ENCODE measurements at places on chromosomes 11 and 22.

DNA sequence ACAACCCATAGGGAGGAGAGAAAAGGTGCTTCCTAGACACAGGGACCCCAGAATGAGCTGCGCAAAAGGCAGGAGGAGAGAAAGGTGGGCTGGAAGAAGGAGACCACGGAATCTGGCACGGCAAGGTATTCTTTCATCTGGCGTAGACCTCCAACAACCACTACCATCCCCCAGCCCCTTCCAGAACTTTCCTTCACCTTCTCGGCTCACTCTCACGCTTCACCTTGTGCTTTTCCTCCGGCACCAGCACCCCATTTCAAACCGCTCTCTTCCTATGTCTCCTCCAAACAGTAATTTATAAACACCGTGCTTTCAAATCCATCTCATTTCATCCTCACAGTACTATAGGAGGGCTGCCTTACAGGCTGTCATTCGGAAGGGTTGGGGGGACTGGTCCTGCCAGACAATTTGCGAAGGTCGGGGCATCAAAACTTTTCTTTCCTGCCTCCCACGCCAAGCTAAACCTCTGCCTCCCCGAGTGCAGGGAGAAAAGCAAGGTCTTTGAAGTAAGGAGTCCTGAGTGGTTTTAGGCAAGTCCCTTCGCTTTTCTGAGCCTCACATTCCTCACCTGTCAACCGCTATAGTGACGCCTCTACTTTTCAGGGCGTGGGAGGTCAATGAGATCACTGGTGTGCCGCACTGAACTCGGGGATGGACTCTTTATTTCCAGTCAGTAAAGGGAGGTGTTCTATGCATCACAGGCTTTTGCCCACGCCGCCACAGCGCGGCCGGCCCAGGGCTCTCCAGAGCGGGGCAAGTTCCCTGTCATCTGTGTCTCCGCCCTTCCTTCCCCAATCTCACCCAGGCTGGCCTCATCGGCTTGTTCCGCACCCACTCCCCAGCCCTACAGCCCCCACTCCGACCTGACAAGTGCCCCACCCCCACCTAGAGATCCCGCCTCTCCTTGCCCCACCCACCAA is 800 bp downstream of the KCTD21 start:
- DNase-seq, result peak; percentile 75

- no peak for DNase-seq
These were observed 385 bp downstream of the TST start for GRCh38 chr22:37018815-37019308.

DNA sequence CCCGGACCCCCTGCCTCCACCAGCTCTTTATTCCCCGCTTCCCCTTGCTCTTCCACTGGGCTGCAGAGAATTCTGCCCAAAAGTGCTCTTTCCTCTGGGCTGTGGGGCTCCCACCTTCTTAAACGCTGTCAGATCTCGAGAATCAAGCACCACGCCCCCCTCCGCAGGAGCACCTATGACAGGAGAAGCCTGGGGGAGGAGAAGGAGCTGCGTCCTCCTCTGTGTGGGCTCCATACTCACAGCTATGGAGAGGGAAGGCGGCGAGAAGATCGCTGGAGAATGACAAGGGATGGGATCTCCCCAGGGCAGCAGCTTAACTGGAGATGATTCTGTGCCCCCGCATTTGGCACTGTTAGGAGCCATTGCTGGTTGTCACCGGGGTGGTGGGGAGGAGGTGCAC is 19.7 kb downstream of the SHISAL1 start:
- DNase-seq, result no peak

GRCh38 chr11:15198284-15198683 is 83.6 kb downstream of the INSC start:
- no peak for DNase-seq

DNA sequence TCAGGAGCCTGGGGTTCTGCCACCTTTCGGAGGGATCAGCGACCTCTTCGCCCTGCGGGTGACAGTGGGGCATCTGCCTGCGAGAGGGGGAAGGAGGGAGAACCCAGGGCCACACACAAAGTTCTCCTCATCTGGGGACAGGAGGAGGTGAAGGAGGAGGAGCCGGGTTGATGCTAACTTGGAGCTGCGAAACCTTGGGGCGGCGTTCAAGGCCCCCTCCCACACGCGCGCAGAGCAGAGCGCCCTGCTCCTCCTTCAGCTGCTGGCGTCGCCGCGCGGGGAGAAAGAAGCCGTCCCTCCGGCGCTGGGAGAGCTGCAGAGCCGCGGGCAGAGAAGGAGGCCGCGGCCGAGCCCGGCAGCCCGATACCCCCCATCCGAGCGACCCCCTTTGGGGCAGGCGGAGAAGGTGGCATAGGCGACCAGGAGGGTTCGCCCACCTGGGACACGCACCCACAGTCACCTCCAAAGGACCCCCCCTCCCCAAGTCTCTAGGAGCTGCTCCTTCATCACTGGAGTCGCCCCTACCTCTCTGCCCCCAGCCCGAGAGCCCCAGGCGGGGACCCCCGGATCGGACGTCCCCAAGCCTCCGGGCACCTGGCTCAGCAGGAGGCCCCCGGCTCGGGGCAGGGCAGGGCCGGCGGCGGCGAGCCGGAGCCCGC is at the start of gene RASD2:
Gene RASD2, plus strand, starts transcription at position 237 of the 659 bp plus-strand sequence. CDS start 5,979 bp downstream, outside the sequence.
- peak; percentile 62 for DNase-seq

DNA sequence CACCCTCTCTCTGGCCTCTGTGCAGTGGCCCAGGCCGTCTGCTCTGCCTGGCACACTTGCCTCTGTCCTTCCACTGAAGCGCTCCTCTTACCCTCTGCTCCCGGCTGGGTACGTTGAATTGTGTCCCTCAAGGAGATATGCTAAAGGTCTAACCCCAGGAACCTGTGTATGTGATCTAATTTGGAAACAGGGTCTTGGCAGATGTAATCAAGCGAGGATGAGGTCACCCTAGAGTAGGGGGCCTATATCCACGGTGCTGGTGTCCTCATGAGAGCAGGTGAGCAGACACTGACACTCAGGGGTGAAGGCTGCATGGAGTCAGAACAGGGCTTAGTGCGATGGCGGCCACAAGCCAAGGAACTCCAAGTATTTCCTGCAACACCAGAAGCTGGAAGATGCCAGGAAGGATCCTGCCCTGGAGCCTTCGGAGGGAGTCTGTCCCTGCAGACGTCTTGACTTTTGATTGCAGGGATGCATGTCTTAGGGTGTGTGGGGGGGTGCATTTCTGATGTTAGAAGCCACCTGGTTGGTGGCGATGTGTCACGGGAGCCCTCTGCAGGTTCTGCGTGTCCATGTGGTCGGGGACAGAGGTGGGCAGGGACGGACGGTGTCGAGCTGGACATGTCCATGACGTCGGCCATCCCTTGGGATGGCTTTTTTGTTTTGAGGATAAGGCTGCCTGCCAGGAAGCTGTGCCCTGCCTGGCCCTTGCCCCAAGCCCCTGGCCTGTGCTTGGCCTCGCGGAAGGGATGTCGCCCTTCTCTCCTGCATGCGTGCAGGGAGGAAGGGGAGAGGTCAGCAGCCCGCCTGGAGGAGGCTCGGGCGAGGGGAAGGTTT is 68.6 kb downstream of the LRP5 start:
- DNase-seq, result no peak

GRCh38 chr11:13480198-13480597 is 15.6 kb downstream of the PTH start:
- DNase-seq, result no peak

DNA sequence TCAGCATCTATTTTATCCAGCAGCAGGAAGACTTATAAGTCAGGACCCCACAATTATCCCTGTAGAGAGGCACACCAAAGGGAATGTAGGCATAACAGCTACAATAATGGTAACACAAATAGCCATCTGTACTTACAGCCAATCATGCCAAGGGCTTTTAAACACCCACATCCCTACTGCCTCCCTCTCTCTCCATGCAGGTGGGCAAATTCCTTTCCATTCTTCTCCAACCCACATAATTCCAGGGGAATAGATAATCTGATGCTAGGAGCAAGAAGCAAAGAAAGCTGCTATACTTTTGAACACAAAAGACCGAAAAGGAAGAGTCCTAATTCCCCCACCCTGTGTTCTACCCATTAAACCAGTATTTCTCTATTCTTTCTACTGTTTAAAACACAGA is 46.7 kb downstream of the RBFOX2 start:
- DNase-seq, result no peak

GRCh38 chr11:111378861-111379601 is at the start of gene POU2AF1:
Gene POU2AF1, minus strand, starts transcription at chr11:111379275. Its CDS starts 98 bp downstream, at chr11:111379177.
- no peak for DNase-seq

GRCh38 chr11:60788401-60789125 is 3.4 kb downstream of the MS4A10 start:
- DNase-seq, result no peak

- DNase-seq, result no peak
These were observed 182.2 kb downstream of the MAML2 start for GRCh38 chr11:96160732-96161306.

GRCh38 chr11:9028581-9028980 is 24.8 kb upstream of the NRIP3 start:
- DNase-seq, result no peak

DNA sequence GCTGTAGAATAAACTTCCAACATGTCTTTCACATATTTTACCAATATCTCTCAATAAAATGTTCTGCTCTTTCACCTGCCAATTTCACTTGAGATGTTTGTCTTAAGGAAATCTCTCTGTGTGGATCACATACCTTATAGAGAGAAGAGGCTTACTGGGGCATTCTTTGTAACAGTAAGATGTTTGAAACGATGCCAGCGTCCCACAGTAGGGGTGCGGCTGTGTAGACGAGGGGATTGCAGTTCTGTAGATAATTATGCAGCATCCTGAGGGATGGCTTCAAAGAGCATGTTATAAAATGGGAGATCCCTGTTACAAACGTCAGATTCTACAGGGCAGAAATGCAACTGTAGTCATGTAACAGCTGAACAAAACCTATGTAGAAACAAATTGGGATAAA is 200.0 kb downstream of the TBC1D22A start:
- no peak for DNase-seq

DNA sequence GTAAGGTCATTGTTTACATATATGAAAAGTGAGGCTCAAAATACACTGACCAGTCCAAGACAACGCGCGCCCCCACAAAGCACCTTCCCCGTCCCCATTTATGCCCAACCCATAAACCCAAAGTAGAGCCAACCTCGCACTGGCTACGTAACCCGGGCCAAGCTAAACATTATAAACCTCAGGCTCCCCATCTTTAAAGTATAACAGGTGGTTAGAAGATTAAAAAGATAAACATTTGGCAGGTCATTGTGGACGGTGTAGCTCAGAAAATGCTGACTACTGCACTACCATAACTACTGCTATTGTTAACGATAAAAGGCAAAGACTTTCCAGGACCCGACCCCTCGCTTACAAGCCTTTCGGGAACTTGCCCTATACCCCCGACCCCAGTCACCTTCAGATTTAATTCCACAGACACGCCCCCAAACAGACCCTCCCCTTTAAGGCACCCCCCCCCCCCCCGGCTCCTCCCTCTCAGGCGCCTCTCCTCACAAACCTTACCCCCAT is 470 bp downstream of the NUMA1 start:
- no peak for DNase-seq

GRCh38 chr11:117986981-117987574 is 884 bp downstream of the IL10RA start:
- DNase-seq, result no peak

DNA sequence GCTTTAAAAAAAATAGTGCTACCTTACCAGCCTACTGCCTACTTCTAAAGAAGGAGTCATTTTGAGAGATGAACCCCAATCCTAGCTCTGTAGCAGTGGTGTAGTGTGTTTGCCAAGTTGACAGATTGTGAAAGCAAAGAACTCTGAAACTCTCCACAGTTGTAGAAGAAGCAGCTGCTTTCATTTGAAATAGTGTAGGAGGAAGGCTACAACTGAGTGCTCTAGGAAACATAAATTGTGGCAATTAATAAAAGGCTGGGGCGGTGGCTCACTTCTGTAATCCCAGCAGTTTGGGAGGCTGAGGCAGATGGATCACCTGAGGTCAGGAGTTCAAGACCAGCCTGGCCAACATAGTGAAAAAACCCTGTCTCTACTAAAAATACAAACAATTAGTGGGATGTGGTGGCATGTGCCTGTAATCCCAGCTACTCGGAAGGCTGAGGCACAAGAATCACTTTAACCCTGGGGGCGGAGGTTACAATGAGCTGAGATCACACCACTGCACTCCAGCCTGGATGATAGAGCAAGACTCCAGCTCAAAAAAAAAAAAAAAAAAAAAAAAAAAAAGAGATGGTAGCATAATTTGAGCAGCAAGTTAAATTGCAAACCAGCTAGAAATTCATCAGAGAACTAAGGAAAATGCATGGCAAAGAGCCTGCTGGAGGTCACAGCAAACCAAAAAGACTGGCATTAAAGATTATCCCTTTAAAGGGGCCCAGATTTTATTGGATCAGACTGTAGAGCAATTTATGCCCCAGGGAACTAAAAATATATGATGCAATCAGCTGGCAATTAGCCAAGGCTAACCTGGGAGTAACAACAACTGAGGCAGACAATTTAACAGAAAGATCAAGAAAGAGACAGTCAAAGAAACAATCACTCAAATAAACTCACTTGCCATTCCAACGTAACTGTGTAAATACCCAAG is 112.6 kb downstream of the LUZP2 start:
- no peak for DNase-seq

GRCh38 chr11:67413266-67413849 is 2.1 kb upstream of the CARNS1 start:
- DNase-seq, result no peak

DNA sequence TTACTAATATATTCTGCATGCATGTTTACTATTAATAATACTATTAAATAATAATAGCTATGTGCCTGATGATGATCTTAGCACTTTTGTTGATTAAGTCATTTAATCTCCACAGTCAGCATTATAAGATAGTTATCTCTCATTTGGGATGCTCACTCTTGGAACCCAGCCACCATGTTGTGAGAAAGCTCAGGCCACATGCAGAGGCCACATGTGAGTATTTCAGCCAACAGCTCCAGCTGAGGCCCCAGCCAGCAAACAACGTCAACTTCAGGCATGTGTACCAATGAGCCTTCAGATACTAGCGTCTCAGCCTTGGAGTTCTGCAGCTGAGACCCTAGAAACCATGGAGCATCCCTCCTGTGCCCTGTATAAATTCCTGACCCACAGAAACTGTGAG is 798.1 kb upstream of the LRRC4C start:
- DNase-seq, result no peak

- no peak for DNase-seq
These were observed 220.3 kb downstream of the CEP164 start for GRCh38 chr11:117547946-117548345.
